ENCODE measurements at places on chromosomes 16 and 17.

DNA sequence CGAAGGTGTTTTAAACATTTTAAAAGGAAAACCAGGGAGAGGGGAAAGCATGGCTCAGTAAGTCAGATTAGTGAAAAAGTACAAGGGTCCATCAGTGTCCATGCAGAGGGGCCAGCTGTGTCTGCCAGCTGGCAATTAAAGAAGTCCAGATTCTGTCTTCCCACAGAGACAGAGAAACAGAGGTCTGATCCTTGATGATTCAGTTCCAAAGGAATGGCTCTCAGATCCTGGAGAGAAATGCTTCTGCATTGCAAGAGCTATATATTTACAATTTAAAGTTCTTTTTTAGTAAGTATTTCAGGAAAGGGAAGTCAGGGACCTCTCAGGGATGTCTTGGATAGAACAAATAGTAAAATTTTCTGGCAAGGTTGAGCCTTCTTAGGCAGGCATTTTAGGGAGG is 56.2 kb downstream of the HSD17B2 start:
- no peak overlapping the region for H3K27ac ChIP-seq
- H3K4me1 ChIP-seq: no peaks in the 10 kb centered on the region
- H3K4me3 ChIP-seq: no peak overlapping the region
- DNase-seq: no peak

DNA sequence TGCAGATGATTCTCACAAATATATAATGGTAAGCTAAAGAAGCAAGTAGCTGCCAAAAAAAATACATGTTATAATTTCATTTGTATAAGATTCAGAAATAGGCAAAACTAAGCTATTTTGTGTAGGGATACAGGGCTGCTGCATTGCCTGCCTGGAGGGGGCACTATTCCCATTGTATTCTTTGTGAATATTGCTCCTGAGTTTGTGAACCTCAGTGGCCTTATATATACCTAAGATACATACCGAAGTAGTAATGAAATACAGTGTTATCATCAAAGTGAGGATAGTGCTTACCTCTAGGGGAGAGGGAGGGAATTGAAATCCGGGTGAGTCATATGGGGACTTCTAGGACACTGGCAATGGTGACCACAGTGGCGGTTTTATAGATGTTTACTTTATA is 53.5 kb downstream of the C17orf58 start:
- DNase-seq: no peak
- H3K27me3 ChIP-seq: no peaks in the 10 kb centered on the region

DNA sequence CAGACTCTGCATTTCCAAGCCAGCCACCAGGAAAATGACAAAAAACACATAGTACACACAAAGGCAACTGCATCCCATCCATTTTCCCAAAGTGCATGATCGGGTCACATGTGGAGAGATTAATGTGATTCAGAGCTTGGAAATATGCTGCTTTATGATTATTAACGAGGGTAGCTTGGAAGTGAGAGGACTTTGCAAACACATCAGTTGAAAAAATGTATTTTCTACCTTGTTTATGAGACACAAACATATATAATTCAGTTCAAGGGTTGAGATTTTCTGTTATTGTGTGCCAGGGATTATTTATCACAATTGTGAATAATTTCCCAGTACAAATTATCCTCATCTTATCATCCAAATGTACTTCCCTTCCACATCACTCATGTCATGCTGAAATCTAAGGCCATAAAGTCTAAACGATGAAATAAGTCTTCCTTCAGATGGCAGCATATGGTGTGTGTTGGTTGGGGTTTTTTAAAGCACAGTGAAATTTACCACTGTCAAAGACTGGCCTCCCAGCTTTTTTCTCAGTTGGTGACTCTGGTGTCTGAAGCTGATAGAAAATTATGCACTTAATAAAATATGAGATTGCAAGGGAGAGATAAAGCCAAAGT is 104.7 kb upstream of the ADAMTS18 start:
- H3K27me3 ChIP-seq: peaks cover 3% of the 10 kb centered on the region
- no peak overlapping the region for H3K4me3 ChIP-seq
- no peak overlapping the region for H3K27ac ChIP-seq
- no peaks in the 10 kb centered on the region for H3K36me3 ChIP-seq
- H3K4me1 ChIP-seq: no peaks in the 10 kb centered on the region

DNA sequence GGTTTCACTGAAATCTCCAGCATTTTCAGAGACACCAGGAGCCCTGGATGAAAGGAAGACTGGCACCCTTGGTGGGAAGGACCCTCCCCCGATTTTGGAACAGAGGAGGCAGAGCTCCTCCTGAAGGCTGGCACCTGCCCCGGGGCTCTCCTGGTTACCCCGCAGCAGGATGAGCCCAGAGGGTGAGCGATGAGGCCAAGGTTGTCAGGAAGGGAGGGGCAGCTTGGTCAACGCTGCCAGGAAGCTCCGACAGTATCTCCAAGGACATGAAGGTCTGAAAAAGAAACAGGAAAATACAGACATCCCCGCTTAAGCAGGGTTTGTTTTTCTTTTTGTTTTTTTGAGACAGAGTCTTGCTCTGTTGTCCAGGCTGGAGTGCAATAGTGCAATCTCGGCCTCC is 15.5 kb upstream of the ACSF3 start:
- DNase-seq: no peak
- no peaks in the 10 kb centered on the region for H3K4me1 ChIP-seq
- H3K27ac ChIP-seq: no peak overlapping the region
- no peak overlapping the region for H3K4me3 ChIP-seq

GRCh38 chr16:19757762-19758595 is 39.9 kb downstream of the IQCK start:
- no peaks in the 10 kb centered on the region for H3K4me1 ChIP-seq
- no peak overlapping the region for H3K4me3 ChIP-seq
- no peak overlapping the region for H3K27ac ChIP-seq

DNA sequence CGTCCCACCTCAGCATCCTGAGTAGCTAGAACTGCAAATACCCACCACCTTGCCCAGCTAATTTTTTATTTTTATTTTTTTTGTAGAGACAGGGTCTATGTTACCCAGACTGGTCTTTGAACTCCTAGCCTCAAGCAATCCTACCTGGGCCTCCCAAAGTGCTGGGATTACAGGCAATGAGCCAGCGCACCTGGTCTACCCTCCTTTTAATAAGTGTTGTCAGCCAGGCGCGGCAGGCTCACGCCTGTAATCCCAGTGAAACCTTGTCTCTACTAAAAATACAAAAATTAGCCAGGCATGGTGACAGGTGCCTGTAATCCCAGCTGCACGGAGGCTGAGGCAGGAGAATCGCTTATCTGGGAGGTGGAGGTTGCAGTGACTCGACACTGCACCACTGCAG is 19.3 kb downstream of the RFFL start:
- H3K4me1 ChIP-seq: peaks cover 7% of the 10 kb centered on the region
- DNase-seq: no peak
- H3K36me3 ChIP-seq: no peaks in the 10 kb centered on the region
- H3K27ac ChIP-seq: no peak overlapping the region

DNA sequence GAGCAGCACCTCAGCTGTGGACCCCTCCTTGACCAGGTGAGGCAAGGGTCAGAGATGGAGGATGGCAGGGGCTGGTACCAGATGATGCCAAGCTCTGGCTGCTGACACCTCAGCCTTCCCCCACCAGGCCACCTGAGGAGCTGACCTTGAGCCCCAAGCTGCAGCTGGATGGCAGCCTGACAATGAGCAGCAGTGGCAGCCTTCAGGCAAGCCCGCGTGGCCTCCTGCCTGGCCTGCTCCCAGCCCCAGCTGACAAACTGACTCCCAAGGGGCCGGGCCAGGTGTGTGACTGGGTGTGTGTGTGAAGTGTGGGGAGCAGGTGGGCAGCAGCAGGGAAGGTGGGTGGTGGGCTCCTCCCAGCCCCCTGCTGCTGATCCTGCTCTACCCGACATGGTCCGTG is 4.7 kb upstream of the NRN1L start:
- DNase-seq: no peak
- H3K27ac ChIP-seq: no peak overlapping the region
- no peaks in the 10 kb centered on the region for H3K27me3 ChIP-seq

GRCh38 chr16:15915555-15916081 is 27.2 kb upstream of the CEP20 start:
- no peak for DNase-seq
- peaks cover 12% of the 10 kb centered on the region for H3K4me1 ChIP-seq
- no peaks in the 10 kb centered on the region for H3K27me3 ChIP-seq
- no peaks in the 10 kb centered on the region for H3K36me3 ChIP-seq

DNA sequence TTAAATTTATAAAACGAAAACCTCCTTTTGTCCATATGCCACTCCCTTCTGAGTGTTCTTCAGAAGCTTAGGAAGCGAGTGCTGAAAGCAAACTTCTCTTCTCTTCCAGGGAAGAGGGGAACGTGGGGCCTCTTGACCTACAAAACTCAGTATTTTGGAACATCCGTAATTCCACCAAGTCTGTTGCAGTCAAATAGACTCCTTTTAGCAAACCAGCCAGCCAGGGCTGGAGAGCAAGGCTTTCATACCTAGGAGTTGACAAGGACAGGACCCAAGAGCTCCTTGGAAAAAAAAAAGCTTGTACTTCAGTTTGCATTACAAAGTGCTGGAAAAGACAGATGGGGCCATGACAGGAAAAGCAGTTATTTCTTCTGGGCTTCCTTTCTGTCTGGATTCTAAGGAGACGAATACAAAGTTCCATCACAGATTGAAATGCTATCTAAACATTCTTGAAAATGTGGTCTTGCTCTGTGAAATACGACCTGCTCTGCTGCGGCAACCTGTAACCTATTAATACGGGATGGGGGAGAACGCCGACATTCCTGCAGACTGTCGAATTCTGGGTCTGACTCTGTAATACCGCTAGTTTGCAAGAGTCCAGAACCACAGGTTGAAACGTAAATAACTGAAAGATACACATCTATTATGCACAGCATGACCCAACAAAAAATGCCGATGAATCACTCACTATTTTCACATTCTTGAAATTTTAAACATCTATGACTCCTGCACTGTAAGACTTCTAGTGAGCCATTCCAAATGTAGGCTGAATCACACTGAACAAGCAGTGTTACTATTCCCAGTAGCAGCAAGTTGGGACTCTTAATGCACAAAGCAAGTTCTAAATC is 20.6 kb downstream of the VPS53 start:
- no peaks in the 10 kb centered on the region for H3K27me3 ChIP-seq
- no peak overlapping the region for H3K27ac ChIP-seq
- no peak for DNase-seq
- H3K4me3 ChIP-seq: no peak overlapping the region
- peaks cover 85% of the 10 kb centered on the region for H3K36me3 ChIP-seq

- H3K4me1 ChIP-seq: no peaks in the 10 kb centered on the region
- no peaks in the 10 kb centered on the region for H3K36me3 ChIP-seq
- H3K27me3 ChIP-seq: no peaks in the 10 kb centered on the region
- DNase-seq: no peak
- no peak overlapping the region for H3K27ac ChIP-seq
These were observed 152.3 kb downstream of the PCTP start for GRCh38 chr17:55903028-55903690.

GRCh38 chr16:67651847-67652246 is 6.9 kb downstream of the CARMIL2 start:
- peaks cover 5% of the 10 kb centered on the region for H3K4me1 ChIP-seq
- no peak overlapping the region for H3K4me3 ChIP-seq
- H3K27ac ChIP-seq: no peak overlapping the region
- H3K36me3 ChIP-seq: peaks cover 86% of the 10 kb centered on the region

- H3K36me3 ChIP-seq: no peaks in the 10 kb centered on the region
- no peak overlapping the region for H3K4me3 ChIP-seq
- H3K27me3 ChIP-seq: no peaks in the 10 kb centered on the region
These were observed 50.6 kb downstream of the BAHCC1 start for GRCh38 chr17:81445642-81446503.

- no peak for DNase-seq
- H3K27me3 ChIP-seq: no peaks in the 10 kb centered on the region
- H3K4me3 ChIP-seq: no peak overlapping the region
- no peak overlapping the region for H3K27ac ChIP-seq
- H3K36me3 ChIP-seq: peaks cover 35% of the 10 kb centered on the region
These were observed 12.2 kb downstream of the ENGASE start for GRCh38 chr17:79086609-79087427.

DNA sequence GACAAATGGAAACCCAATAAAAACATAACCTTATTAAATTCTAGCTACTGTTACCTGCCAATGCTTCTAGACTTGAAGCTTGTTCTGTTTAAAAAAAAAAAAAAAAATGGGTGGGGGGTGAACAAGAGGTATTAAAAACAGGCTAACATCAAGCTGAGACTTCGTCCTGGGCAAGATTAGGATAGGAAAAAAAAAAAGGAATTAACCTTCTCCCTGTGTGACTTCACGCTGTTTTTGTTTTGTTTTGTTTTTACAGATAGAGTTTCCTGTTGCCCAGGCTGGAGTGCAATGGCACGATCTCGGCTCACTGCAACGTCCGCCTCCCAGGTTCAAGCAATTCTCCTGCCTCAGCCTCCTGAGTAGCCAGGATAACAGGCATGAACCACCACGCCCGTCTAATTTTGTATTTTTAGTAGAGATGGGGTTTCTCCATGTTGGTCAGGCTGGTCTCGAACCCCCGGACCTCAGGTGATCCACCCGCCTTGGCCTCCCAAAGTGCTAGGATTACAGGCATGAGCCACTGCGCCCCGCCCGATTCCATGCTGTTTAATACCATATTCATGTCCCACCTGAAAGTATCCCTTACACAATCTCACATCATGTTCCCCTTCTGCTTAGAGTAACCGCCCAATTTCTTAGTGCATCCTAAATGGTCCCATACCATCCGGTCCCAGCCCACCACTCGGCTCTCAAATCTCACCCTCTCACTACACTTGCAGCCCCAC is 2.2 kb downstream of the USP31 start:
- peak overlapping the region; percentile 70 for H3K4me3 ChIP-seq
- DNase-seq: no peak
- H3K36me3 ChIP-seq: no peaks in the 10 kb centered on the region
- peaks cover 40% of the 10 kb centered on the region for H3K4me1 ChIP-seq
- no peaks in the 10 kb centered on the region for H3K27me3 ChIP-seq

DNA sequence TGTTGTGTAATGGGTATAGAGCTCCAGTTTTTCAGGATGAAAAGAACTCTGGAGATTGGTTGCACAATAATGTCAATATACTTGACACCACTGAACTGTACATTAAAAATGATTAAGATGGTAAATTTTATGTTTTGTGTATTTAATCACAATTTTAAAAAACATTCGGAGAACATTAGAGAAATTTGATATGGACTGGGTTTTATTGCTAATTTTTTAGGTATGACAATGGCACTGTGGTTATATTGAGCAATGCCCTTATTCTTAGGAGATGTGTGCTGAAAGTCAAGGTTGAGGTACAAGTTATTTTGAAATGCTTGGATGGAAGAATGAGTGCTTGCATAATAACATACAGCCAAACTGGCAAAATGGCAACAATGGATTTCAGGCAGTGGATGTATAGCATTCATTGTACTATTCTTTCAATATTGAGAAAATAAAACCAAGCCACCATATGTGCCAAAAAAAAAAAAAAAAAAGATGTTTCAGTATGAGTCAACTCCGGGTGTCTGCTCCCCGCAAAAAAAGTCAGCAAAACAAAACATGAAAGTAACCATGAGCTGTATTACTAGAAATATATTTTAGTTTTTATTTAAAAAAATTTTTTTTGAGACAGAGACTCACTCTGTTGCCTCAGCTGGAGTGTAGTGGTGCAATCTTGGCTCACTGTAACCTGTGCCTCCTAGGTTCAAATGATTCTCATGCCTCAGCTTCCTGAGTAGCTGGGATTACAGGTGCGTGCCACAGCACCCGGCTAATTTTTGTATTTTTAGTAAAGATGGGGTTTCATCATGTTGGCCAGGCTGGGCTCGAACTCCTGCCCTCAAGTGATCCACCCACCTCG is 19.8 kb downstream of the HOXB1 start:
- no peaks in the 10 kb centered on the region for H3K36me3 ChIP-seq
- H3K4me3 ChIP-seq: no peak overlapping the region
- no peaks in the 10 kb centered on the region for H3K4me1 ChIP-seq
- no peak overlapping the region for H3K27ac ChIP-seq

- no peaks in the 10 kb centered on the region for H3K4me1 ChIP-seq
- H3K4me3 ChIP-seq: no peak overlapping the region
- H3K36me3 ChIP-seq: no peaks in the 10 kb centered on the region
- H3K27me3 ChIP-seq: no peaks in the 10 kb centered on the region
- DNase-seq: no peak
- H3K27ac ChIP-seq: no peak overlapping the region
These were observed 23.6 kb downstream of the BAHCC1 start for GRCh38 chr17:81418710-81419318.

Measured in DND-41 (cell line).